Activated CD4-positive, alpha-beta T cell treated with anti-CD3 and anti-CD28 coated beads, Interleukin-2, amount 50 U/mL, for 1 hour (primary cell): ENCODE measurements at places on chromosomes 7 and 10.

DNA sequence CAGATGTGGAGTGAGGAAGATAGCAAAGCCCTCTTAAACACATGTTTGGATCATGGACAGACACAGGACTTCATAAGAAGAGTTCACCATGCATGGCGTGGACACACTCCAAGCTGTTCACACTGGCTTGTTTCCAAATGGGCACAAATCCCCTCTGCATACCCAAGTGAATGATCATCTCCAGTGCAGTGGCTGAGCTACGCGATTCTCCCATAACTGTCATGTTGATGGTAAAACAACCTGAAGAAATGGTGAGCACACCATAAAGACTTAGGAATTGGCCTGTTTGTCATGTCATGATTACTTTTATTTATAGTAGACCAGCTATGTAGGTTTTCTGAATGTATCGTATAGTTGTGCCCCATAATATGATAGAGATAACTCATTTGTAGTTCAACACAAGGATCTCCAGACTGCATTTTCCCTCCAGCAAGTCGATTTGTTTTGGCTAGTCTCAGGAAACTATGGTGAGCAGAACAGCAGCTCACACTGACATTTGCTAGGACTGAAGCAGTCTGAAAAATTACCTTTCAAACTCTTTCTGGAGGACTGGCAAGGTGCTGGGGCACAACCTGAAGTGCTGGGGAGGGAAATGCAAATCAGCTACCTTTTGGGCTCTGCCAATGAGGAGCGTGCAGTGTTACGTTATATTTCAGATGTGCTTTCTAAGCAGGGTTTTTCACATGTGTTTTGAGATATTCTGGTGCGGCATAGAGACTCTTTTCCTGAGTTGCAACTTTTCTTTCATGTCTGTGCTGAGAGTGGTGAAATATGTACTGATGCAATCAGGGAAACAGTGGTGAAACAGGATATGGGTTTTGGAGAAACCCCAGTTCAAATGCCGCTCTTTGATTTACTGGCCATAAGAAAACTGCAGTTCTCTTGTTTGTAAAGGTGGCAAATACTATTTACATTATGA is 629.6 kb upstream of the DPP6 start:
- DNase-seq: no peak

- no peak for DNase-seq
These were observed 101.2 kb downstream of the GRID1 start for GRCh38 chr10:86265236-86265894.

DNA sequence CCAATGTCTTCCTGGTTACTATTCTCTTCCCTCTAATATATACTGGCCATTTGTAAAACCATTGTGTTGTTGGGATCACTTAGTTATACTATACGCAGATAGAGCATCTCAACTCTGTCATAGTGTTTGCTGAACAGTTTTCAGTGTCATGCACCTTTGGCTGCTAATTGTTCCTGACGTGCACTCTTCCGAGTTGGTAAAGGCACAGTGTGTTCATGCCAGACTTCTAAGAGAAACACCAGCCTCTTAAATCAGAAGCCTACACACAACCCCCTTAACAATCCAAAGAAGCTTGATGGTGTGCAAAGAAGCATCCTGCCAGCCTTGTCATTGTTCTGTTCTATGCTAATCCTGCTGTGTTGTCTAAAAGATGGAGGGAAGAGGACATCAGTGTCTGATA is 131.1 kb downstream of the MAPK8 start:
- no peak for DNase-seq

DNA sequence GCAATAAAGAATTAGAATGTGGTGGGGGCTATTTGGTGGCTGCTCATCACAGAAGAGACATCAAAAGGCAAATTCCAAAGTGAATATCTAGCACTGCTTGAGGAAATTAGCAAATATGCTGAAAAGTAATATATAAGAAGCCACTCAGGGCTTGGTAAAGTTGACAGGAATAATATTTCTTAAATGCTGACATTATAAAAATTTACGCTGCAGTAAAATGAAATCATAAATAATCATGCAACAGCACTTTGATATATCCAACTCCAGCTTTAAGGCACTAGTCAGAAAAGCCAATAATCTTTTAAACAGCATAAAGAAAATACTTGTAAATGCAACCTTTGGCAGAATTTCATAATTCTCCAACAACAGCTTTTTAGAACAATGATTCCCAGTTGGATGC is 36.9 kb downstream of the DNAJC12 start:
- no peak for DNase-seq

DNA sequence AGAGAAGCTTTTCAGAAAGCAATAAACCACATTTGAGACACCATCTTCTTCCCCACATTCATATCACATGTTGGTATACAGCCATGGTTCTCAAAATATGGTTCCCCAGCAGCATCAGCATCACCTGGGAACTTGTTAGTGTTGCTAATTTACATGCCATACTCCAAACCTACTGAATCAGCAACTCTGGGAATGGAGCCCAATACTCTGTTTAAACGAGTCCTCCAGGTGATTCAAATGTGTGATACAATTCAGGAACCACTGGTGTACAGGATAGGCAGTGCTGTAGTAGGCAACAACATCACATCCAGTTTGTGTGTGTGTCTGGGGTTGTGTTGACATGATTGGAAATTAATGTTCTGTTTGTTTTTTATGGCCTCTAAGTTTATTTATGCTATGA is 47.7 kb downstream of the ZNF277 start:
- no peak for DNase-seq
